ENCODE measurements at places on chromosomes 4 and X. TPM values are rescaled to one million over a fixed set of nuclear protein-coding genes. Genes with fewer than 3 reads are reported as not detected.

SLC16A2 gene
- 0.34 TPM for total RNA-seq

EGF gene
- 0.37 TPM for total RNA-seq

PNMA6F gene
- not detected for total RNA-seq

JADE3 gene
- 21.7 TPM for total RNA-seq

SLC49A3 gene
- 0.20 TPM for total RNA-seq

ADGRL3 gene
- total RNA-seq = 1.5 TPM

FAM241A gene
- total RNA-seq = 1.1 TPM

MAGEC1 gene
- total RNA-seq = not detected

MAB21L2 gene
- total RNA-seq = not detected

GASK1B gene
- total RNA-seq = 42.5 TPM

CCSER1 gene
- 3.6 TPM for total RNA-seq

C4orf36 gene
- 2.2 TPM for total RNA-seq

SH3BGRL gene
- total RNA-seq = 32.1 TPM

PDGFRA gene
- 122 TPM for total RNA-seq

SSX4 gene
- total RNA-seq = not detected

DNA sequence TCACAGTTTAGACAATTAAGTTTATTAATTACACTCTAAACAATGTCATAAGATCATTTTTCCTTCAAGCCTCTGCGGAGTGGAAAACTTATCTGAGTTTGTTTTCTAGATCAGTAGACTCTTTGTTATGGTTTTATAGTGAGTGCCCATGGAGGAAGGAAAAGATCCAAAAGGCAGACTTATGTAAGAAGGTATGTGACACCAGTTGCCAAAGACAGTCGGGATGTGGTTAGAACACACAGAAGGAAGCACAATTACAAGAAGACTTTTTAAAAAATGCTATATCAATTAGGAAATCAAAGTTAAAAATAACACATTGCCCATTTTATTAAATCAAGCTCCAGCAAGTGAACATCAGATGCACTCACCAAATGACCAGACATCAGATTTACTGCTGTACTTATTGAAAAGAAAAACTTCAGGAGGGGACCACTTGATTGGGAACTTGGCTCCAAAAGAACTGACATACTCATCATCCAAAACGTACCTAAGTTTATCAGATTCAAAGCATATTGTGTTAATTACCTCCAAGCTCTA lies 57.1 kb downstream of the NIPAL1 start:
- no peak for DNase-seq

DNA sequence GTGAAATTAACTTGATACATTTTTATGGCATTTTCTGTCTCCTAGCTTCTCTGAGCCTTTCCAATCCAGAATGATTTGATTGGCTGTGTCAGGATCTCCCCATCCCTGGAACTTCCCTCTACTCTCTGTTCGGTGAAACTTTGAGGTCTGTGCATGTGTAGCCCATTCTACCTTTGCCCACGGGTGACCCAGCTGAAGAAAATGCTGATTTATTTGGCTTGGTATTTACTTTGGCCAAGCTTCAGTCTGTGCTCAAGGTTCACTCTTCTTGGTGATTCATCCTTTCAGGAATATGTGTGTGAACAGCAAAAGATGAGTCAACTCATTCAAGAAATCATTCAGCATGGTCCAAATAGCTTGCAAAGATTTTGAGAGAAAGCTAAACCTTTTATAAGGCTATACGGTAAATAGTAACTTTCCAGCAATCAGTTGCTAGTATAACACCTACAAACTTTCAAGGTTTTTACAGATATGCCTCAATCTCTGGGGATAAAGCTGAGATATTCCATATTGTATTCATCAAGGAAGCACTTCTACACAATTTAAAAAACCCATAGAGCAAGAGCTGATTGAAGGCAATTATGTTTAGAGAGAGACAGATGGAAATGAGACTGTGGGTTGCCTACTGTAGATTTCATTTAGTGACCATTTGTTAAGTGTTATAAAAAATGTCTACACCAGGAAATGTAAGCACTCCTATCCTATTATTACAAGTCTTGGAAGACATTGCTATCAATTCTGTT lies 233.9 kb upstream of the CXXC4 start:
- no peak for DNase-seq

- no peak for DNase-seq
These were observed 34.4 kb upstream of the BLTP1 start for GRCh38 chr4:122117743-122118142.

DNA sequence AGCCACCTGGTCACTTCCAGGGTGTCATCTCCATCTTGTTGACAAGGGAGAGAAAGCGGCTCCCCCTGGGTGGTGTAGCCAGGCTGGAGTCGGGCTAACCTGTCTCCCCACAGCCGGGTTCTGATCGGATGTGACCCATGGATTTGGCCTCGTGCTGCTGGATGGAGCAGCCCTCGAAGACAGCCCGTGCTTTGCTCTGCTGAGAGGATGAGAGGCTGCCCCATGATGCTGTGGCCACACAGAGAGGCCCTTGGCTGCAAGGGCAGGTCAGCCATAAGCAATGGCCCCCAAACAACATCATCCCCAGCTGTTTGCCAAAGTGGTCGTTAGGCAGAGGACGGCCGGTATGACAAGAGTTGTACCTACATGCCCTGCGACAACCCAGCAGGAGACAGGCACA lies 106.6 kb downstream of the HMX1 start:
- DNase-seq = peak; percentile 14

DNA sequence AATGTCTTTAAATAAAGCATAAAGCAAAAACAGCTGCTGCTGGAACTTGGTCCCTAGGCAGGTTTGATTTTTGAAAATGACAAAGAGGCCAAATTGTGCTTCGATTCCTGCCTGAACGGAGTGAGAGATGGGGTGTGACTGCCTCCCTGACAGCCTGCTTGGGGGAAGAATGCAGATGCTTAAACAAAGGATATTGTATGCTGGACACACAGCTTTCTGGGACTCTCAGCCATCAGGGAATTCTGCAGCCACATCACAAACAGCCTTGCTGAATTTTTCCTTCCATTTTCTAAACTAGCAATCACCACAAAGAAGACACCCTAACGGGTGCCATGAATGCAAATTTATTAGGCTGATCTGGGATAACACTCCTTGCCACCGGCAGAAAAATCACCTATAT lies 83.9 kb upstream of the CPEB2 start:
- no peak for DNase-seq

GRCh38 chr4:150771382-150771781 lies 189.4 kb downstream of the MAB21L2 start:
- DNase-seq = no peak

GRCh38 chrX:153803211-153804099 lies 9.0 kb downstream of the SSR4 start:
- no peak for DNase-seq

- no peak for DNase-seq
These were observed 537.2 kb downstream of the STIM2 start for GRCh38 chr4:27397886-27398285.

GRCh38 chrX:41421071-41421729 lies 25.9 kb upstream of the NYX start:
- DNase-seq = no peak

- DNase-seq = no peak
These were observed 76.2 kb downstream of the DOCK11 start for GRCh38 chrX:118571836-118572235.

- no peak for DNase-seq
These were observed 57.0 kb downstream of the PLAC1 start for GRCh38 chrX:134601240-134601765.

DNA sequence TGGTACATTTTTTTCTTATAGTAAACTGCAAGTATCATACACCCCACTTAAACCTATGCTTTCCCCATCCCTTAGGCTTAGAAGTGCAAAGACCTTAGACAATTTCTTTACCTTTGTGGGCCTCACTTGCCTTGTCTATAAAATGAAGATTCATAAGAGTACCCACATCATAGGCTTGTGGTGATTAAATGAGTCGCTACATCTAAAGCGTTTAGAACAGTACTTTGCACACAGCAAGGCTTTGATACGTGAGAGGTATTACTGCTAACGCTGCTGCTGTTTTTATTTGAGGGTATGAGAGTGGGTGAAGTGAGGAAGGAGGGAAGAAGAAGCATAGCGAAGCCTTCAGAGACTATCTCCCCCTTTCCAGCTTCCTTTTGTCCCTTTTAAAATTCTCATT lies 87.8 kb upstream of the RPS6KA3 start:
- DNase-seq = no peak

DNA sequence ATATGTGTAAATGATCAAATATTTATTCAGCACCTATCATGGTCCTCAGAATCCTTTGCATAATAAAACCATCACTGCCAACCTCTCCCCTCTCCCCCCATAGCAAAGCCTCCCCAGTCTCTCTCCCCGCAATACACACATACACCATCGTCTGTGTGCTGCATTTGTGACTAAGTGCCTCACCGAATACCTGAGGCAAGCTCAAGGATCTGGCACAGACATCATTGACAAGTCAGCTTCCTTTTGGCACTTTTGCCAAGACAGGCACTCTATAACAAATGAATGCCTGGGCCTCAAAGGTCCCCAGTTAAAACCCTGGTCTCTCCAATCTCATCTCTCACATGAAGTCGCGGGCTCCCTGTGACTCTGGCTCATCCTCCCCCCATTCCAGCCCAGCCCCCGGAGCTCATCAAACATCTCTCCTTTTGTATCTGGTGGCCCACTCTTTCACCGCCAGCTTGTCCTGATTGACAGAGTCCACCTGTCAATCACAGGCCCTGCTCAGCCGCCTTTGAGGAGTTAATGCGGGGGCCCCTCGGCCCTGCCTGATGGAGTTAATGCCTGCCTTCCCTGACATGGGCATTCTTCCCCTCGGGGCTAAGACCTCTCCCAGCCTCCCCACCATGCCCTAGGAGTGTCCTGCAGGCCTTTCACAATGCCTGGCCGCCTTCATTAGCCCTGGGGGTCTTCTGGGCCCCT lies 135.8 kb upstream of the ATP6AP2 start:
- DNase-seq = no peak

- DNase-seq = no peak
These were observed 5.2 kb upstream of the TCEANC start for GRCh38 chrX:13647709-13648212.

GRCh38 chr4:24805566-24805965 lies 10.2 kb downstream of the SOD3 start:
- no peak for DNase-seq

GRCh38 chr4:101600287-101600686 lies 190.2 kb upstream of the BANK1 start:
- no peak for DNase-seq

DNA sequence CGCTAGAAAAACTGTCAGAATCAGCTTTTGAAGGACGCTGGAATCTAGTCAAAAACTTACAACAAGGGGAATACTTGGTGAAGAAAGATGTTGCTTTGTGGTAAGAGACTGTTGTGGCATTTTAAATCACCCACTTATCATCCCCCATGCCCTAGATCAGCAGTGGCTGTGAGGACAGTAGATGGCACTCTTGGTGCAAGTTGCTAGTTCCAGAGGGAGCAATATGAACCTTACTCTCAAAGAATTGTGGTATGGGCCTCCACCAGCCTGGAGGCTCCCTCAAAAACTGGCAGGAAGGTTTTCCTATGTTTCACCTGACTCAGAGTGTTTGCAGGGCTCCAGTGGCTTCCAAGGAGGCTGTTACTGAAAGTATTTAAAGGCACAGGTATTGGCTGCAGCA lies 37.7 kb upstream of the SLC16A2 start:
- peak; percentile 25 for DNase-seq
